ENCODE measurements at places on chromosomes 3 and 15.

GRCh38 chr3:45480218-45480617 is 91.8 kb downstream of the LARS2 start:
- DNase-seq = no peak

GRCh38 chr3:8538913-8539312 is 37.3 kb downstream of the LMCD1 start:
- no peak for DNase-seq

DNA sequence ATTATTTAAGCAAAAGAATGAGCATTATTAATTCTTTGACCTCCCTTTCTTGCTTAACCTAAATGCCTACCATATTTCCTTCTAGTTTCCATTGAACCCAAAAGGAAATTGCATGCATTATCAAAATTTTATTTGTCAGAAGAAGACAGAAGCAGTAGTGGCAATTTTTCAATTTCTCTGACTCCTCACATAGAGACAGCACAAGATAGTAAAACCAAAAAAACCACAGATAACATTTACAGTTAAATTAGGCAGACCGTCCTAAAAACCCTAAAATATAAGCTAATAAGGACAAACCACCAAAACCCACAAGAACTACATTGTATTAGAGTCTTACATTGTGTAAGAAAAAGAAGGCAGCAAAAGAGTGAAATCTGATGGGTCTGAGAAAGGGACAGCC is 27.1 kb downstream of the GOLGB1 start:
- DNase-seq = no peak

DNA sequence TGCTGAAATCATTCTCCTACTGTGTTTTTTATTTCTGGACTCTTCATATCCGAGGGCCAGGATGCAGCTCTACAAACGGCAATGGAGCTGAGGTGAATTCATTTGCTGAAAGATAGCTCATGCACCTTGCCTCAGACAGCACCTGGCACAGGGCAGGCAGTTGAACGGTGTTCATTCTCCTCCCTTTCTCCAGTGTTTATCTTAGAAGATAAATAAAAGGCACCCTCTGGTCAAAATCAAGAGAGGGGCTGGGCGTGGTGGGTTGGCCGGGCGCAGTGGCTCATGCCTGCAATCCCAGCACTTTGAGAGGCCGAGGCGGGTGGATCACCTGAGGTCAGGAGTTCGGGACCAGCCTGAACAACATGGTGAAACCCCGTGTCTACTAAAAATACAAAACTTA is 79.3 kb upstream of the LMOD3 start:
- DNase-seq = no peak

GRCh38 chr3:193944518-193944884 is 191.4 kb upstream of the HES1 start:
- no peak for DNase-seq

- DNase-seq = no peak
Measured at GRCh38 chr3:149845570-149846244, 32.7 kb downstream of the RNF13 start.

All from tibial nerve (tissue), 4 donors.